ENCODE measurements at places on chromosomes 5 and 9.

- DNase-seq = no peak
Measured at GRCh38 chr5:107743373-107744000, 72.8 kb upstream of the EFNA5 start.

DNA sequence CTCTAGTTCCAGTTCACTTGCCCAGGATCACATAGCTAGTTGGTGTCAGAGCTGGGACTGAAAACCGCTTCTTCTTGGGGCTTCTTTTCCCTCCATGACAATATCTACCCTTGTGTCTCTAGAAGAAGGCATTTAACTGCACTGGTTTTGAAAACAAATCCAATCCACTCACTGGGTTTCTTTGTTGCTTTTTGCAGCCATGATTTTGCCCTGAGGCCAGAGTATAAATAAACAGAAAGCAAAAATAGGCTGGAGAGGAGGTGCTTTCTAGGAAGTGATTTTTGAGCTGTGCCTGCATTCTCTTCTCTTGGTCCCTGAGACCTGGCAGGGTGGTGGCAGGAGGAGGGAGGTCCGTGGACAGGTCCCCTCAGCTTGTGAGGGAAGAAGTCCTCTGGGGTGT lies 6.9 kb upstream of the TRIO start:
- no peak for DNase-seq

- DNase-seq = no peak
Measured at GRCh38 chr9:98081477-98082219, 25.1 kb downstream of the NANS start.

DNA sequence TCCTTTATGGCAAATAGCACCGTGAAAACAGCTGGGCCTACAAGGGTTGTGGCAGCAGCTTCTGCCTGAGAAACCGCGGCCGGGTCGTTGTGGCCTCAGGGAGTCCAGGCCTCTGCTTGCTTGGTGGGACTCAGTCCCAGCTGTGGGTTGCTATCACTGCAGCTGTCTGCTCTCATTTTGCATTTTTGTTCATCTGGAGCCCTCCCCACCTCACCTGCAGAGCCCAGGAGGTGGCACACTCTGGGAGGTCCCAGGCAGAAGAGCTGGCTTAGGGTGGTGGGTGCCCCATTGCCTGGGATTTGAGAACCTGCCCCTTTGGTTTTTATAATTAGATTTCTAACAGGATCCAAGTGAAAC lies 138.4 kb downstream of the GADD45G start:
- no peak for DNase-seq

GRCh38 chr9:14119694-14120514 lies 194.0 kb downstream of the NFIB start:
- no peak for DNase-seq

GRCh38 chr9:91043811-91044175 lies 242.2 kb downstream of the SYK start:
- no peak for DNase-seq

GRCh38 chr5:91312698-91313097 lies 70.4 kb downstream of the ARRDC3 start:
- no peak for DNase-seq

DNA sequence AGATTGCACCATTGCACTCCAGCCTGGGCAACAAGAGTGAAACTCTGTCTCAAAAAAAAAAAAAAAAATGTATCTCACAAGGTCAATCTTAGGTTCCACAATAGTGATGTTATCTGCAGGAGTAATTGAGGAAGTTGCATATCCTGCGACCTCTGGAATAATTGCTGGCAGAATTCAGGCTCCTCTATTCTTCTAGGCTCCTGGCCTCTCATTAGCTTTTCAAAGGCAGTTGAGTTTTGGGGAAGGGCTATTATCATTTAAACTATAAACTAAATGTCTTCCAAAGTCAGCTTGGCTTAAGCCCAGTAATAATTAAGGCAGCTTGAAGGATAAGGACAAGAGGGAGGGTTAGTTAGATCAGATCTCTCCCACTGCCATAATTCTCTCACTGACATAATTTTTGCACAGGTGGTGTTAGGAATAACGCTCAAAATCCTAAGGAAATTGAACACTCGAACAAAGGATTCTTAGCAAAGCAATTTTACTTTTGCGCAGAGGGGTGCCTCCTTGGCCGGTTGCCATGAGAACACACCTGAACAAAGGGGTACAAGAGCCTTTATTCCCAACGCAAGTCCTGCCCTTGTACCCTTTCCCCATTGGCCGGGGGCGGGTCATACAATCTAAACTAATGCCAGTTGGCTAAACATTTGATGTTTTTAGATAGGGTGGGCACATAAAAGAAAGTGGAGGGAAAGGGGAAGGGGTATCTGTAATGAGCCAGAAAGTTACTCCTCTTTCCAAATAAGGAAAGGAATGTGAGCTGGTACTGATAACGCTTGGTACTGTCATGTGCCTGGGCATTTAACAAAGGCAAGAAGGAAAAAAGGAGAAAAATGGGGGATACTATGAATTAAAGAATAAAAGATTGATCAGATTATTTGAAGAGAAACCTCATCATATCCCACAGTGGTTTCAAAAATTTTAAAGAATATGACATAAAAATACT lies 106.4 kb upstream of the CCNG1 start:
- DNase-seq = no peak

GRCh38 chr5:75885321-75885720 lies 168.1 kb upstream of the POC5 start:
- DNase-seq = no peak

GRCh38 chr9:127186806-127187205 lies 64.4 kb upstream of the ANGPTL2 start:
- DNase-seq = no peak

DNA sequence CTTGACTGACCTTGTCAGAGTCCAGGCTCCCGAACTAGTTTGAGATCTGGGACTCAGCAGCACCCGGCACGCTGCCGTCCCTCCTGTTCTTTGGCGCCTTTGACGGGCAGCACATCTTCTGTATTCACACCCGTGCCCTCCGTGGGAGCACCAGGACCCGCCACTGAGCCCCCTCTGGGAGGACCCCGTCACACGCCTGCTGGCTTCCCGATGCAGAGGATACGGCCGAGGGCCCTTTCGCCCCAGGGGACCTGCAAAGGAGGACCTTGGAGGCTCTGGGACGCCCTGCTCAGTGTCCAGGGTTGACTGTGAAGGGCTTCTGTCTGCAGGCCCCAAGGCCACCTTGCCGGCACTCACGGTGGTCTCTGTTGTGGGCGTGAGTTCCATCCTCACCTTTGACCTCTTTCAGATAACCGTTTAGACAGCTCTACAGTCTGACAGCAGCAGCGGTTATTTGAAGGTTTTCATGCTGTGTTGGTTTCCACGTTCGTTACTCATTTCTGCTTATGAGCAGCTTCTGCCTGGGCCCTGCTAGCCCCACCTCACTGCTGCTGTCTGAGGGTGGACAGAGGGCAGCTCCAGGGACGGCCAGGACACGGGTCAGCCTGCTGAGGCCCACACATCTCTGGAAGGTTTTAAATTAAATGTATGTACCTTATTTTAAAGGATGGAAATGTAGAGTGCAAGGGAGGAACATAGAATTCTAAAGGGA lies 12.6 kb upstream of the EXOC3 start:
- DNase-seq = no peak

- DNase-seq = no peak
Measured at GRCh38 chr9:71685394-71685793, 82.9 kb downstream of the CEMIP2 start.

DNA sequence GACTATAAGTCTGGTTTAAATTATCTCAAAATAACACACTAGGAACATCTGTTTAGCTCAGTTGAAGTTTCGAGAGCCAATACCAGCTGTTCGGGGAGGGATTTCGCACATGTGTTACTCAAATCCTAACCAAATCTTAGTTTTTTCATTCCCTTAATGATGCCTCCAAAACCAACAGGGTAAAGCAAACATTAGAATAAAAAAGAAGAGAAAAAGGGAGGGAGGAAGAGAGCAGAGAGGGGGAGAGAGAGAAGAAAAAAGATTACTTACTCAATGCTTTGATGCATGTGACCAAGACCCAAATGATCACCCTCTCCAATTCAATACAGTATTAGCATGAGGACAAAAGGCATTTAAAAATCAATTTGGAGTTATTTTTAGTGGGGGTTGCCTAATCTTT lies 86.0 kb upstream of the NR5A1 start:
- no peak for DNase-seq

GRCh38 chr9:86082870-86083269 lies 16.5 kb downstream of the GOLM1 start:
- DNase-seq = no peak

DNA sequence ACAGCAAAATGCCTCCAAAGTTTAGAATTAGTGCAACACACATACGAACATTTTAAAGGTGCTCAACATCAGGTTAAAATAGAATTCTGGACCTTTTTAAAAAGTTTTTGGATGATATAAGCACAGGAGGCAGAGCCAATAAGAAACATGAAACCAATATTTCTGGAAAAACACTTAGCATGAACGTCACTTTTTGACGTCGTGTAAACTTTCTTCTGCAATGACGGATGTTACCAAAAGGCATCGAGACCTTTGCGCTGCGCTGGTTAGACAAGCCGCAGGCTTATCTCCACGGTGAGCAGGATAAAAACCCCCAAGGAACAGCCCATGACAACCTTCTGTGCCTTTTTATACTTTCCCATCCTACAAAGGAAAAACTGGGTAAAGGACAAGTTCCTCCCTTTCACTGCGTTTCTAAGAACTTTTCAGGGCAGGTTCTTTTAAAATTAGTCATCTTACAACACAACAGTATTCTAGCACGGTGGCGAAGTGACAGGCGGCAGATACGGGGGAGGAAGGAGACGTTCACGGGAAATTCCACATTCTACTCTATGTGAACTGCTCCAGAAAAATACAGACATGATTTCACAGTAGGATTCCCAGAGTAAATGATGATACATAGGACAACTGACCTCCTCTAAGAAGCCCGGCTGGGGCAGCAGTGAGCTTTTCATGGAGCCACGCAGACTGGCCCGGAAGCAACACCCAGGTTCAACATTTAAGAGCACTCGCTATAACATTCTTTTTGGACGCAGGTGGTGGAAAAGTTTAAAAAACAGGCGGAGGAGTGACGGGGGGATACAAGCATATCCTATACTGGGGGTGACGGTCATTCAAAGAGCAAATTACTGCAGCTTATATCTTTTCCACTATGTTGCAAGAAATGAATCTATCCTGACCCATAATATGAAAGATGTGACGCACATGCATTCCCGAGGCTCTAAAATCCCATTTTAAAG lies 52.4 kb downstream of the USP20 start:
- peak; percentile 42 for DNase-seq
